ENCODE measurements at places on chromosomes 7 and 10.

DNA sequence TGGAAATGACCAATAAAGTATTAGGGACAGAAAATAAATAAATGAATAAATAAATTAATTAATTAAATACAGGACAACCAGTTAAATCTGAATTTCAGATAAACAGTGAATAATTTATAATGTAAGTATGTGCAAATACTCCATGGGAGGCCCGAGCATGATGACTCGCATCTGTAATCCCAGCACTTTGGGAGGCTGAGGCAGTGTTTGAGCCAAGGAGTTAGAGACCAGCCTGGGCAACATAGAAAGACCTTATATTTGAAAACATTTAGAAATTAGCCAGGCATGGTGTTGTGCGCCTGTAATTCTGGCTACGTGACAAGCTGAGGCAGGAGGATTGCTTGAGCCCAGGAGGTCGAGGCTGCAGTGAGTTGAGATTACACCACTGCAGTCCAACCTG is 123.7 kb downstream of the CUL2 start:
- DNase-seq: no peak

DNA sequence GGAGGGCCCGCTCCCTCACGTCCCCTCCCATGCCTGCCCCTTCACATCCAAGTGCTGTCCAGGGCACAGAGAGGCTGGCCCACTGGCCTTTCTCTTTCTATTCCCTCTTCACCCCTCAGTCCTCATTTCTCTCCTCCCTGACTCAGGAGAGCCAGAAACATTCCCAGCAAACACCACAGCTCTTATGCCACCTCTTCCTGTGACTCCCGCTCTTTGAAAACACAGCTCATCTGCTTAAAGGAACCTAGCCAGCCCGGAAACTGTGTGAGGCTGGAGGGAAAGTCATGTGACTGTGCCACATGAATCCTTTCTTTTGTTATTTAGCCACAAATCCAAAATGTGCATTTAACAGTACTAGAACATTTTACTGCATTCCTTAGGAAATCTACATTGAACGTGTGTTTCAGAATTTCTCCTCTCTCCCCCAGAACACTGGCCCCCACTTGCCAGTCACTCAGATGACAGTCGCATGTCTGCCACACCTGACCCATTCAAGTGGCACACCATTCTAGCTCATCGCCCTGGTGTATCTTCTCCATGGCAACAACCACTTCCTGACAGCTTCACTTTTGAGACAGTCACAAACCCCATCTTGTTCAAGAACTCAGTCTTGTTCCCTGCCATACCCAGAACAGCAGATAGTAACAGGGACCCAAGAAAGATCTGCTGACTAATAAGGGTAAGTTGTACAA is 42.8 kb downstream of the GRB10 start:
- DNase-seq: peak; percentile 43

DNA sequence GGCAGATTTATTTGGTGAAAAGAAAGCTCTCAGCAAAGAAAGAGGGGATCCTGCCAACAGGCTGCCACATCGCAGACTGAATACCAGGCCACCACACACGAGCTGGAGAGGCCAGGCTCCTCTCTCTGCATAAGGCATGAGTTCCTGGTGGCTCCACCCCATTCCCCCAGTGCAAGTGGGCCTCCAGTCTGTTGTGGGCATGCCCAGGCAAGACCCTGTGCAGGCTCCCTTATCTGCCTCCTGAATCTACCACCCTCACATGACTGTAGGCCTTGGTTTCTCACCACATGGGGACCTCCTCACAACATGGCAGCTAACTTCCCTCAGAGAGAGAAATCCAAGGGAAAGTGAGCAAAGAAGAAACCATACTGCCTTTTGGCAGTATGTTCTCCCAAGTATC is 26.7 kb upstream of the CUL1 start:
- no peak for DNase-seq

DNA sequence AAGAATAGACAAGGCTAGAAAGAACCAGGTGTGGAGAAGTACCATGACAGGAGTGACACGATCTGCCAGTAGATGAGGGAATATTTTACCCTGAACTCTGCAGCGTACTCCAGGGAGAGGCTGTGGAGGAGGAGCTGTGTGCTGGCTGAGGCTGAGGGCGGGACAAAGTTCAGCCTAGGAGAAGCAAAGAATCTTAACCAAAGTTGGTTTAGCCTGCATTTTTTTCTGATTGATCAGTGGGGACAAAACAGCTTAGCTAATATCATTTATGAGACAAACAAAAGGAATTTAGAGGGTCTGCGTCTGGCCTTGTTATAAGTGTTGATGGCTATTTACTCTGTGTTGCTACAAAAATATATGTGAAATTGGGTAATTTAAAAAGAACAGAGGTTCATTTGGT is 5.2 kb upstream of the NPSR1 start:
- no peak for DNase-seq

- DNase-seq: no peak
Observed at GRCh38 chr10:33617381-33618080, 283.1 kb upstream of the NRP1 start.

DNA sequence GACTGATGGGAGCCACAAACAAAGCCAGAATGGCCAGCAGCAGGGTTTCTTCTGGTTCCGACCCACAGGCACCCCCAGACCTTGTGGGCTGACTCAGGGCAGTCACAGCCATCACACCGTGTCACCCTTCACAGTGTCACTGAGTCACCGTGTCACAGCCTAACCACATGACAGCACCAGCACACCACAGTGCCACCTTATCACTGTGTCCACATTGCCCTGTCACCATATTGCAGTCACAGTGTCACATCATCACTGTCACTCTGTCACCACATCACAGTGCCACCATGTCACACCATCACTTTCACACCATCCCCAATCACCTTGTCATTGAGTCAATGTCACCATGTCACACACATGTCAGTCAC is 77.0 kb downstream of the OAT start:
- peak; percentile 8 for DNase-seq

All from activated naive CD4-positive, alpha-beta T cell treated with Interleukin-2 at 50 U/mL for 16 hours (primary cell).